ENCODE measurements at places on chromosomes 6 and 20.

DNA sequence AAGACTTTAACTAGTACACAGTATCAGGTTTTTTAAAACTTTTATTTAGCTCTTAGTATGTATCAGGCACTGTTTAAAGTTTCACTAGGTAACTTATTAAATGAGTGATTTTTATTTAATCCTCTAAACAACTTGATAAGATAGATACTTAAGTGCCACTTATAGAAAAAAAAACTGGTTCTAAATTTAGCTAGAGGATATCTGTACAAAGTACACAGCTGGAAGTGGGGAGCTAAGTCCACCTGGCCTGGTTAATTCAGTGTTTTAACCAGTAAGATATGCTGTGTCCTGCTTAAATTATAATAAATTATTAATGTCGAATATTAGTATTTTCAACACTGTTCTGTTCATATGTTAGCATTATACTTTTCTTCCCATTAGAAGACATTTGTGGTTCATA, 37.5 kb downstream of the SYCP2 start:
- no peak for DNase-seq

GRCh38 chr6:81465859-81466258, 286.6 kb downstream of the TENT5A start:
- DNase-seq = no peak

- DNase-seq = no peak
Measured at GRCh38 chr6:118652051-118652615, 742 bp upstream of the CEP85L start.

DNA sequence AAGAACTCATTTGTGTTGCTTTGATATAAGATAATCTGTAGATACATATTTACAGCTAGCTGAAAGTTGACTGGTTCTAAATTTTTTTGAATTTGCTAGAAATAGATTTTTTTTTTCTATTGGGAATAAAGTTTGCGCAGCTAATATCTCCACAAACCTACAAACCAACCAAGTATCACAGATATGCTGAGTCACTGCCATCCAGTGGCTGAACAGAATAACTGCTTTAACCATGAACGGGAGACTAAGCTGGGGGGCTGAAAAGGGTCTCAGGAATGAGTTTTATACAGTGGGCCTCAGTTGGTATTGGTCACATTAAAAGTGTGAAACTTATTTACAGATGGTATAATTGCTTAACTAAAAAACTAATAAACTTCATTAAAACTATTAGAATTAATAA, 326.7 kb upstream of the CNR1 start:
- peak; percentile 26 for DNase-seq

DNA sequence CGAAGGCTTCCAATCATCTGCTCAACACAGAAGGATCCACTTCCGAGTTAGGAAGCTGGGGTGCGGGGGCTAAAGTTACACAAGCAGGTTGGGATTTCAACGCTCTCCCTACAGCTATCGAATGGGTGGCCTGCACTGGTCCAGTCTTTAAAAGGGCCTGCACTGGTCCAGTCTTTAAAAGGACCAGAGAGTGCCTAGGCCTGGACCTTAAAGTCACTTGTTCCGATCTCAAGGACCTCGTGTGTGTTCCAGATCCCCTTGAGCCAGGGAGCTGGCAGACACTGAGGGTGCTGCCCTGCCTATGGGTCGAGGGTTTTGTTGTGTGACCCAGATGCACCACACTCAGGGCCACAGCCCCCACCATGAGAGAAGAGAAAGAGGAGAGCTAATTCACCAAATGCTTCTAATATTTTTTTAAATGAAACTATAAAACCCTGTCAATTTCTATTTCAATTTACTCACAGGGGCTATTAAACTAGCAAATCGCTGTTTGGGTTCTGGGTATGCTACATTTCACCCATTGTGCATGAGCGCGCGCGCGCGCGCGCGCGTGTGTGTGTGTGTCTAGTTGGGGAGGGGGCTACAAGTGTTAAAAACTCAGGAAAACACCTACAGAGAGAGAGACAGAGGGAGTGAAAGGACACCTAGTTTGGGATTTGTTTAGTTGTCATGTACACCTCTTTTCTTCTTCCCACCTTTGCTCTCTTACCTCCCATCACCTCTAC, 7.5 kb downstream of the TFAP2B start:
- DNase-seq = no peak

GRCh38 chr6:105162377-105162776, 17.4 kb downstream of the POPDC3 start:
- DNase-seq = no peak

DNA sequence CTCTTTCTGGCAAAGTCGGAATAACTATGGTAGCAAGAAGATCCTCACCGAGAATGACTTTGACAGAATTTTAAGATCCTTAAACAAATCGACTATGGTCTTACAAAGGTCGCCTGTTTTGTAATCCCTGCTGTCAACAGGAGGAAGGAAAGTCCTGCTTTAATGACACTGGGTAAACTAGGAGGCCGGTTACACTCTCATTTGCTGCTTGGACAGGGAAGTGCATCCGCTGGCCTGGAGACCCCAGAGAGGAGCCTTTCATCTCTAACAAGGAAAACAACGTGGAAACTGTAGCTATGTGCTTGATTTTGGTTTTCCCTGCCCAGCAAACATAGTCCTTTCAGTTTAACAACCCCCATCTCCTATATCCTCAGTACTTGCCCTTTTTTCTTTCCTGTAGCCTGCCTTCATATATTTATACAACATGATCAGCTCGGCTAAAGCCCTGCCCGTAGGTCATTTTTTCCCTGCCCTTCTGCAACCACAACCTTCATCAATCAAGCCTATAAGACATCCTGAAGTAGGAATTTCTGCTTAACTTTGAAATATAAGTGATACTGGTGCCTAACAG, 97.2 kb upstream of the RIN2 start:
- no peak for DNase-seq

- no peak for DNase-seq
Measured at GRCh38 chr20:51803148-51803854, 980 bp upstream of the SALL4 start.

GRCh38 chr6:113073611-113074191, 726.6 kb downstream of the RFPL4B start:
- DNase-seq = no peak

DNA sequence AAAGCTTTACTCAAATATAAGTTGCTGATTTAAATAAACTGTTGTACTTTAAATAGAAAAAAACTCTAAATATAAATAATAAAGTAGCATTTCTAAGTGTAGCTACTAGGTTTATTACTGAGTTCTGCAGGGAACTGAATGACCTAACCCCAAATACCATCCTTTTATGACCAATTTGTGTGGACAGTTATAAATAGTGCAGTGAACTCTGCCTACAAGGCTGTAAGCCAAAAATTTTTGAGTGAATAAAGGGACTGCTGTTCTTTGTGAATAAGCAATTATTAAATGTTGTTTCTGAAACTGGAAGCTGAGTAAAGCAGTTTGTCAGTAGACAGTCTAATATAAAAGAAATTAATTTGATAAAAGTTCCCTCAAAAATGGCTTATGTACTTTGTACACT, 90.8 kb upstream of the ELOVL5 start:
- DNase-seq = no peak

GRCh38 chr20:11296951-11297350, 620.7 kb upstream of the BTBD3 start:
- DNase-seq = no peak

DNA sequence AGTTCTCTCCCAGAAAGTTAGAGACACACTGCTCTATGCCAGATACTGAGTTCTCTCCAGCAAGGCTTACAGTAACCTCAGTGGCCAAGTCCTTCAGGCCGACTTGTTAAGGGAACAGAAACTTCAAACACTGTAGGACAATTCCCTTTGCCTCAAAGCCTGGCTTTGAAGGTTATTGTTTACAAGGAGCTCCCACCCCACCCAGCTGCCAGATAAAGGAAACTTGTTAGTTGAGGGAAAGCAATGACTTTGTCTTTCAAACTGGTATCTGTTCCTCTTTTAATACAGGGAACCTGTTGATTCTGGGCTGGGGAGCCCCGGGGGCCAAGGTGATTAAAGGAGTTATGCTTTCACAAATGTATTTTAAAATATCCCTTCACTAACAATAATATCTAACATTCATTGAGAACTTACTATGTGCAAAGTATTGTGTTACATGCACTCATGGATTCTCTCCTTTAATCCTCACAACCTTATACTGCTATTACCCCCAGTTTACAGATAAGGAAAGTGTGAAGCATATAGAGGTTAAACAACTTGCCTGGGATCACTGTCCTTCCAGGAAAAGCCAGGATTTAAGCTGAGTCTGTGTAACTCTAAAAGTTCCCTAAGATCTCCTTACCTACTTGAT, 27.6 kb upstream of the CDKN1A start:
- no peak for DNase-seq

DNA sequence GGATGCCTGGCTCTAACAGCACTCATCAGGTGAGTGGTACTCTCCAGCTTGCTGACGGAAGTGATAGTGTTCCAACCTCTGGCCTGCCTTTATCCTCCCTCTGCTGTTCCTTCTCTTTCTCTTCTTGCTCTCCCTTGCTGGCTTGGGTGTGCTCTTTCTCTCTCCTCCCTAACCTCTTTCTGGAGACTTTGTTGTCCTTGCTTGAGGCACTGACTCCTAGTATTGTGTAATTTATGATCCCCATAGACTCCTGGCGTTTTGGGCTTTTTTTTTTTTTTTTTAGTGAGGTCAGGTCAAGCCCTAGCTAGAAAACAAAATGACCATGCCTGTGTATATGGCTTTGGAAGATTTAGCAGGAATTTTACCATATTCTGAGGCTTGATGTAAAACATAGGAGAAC, 84.7 kb upstream of the MRAP2 start:
- DNase-seq = no peak

Measured in HuH-7 (cell line).